ENCODE measurements at places on chromosomes 3 and 15. TPM values are rescaled to one million over a fixed set of nuclear protein-coding genes. Genes with fewer than 3 reads are reported as not detected.

DNA sequence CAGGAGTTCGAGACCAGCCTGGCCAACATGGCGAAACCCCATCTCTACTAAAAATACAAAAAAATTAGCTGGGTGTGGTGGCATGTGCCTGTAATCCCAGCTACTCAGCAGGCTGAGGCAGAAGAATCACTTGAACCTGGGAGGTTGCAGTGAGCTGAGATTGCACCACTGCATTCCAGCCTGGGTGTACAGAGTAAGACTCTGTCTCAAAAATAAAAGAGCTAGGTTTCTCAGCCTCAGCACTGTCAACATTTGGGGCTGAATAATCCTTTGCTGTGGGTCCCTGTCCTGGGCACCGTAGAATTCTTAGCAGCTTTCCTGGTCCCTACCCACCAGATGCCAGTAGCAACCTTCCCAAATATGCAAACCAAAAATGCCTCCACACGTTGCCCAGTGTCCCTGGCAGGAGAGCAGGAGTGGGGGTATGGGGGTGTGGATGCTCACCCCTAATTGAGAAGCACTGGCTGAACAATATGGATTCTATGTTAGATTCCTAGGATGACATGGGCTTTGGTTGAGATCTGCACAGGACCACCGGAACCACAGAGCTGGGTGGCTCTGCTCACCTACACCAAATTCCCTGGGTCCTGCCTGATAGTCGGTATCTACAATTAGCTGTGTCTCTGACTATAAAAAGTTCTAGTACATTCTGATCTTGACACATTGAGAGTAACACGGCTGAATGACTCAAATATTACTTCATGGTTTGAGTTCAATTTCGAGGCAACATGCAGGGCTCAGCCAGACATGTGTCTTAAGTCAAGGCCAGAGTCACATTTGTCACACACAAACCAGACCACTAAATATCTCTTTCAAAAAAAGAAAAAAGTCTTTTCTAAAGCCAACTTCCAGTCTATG is 577.0 kb upstream of the MDFIC2 start:
- no peak for DNase-seq

- no peak for DNase-seq
Observed at GRCh38 chr3:99910752-99911290, 93.2 kb downstream of the CMSS1 start.

DNA sequence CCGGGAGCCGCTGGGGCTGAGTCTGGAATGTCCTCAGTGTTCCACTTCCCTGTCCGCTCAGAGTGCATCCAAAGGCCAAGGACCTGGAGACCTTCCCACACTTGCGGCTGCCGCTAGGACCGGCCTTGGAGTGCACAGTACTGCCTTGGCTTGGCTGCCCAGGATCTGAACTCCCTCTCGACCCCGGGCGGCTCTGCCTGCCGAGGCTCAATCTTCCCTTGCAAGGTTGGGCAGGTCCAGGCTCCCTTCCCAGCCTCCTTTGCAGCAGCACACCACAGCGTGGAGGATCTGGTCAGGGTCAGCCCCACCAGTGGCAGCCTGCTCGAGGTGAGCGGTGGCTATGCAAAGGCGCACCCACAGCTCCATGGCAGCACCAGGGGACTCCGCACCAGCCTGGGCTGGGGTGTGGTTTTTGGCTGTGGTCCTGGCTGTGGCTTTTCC is 69.2 kb downstream of the PLXNA1 start:
- DNase-seq: peak; percentile 35

DNA sequence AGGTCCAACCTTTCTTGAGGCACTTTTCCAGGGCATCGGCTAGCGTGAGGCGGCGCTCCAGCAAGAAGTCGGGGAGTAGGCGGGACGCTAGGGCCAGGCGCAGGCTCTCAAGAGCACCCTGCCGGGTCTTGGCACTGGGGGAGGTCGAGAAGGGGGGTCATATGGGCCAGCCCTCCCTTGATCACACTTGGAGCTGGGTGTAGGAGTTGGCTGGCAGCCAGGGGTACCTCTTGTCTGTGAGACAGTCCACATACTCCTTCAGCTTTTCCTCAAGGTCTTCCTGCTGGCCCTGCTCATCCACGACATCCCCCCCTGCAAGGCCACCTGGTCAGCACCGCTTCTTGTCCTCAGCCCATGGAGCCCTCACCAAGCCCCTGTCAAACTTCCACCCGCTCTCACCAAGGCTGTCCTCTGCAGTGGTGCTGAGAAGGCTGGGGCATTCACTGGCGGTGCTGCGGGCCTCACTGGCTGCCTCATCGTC is 2.0 kb downstream of the IFRD2 start:
- peak; percentile 25 for DNase-seq

DNA sequence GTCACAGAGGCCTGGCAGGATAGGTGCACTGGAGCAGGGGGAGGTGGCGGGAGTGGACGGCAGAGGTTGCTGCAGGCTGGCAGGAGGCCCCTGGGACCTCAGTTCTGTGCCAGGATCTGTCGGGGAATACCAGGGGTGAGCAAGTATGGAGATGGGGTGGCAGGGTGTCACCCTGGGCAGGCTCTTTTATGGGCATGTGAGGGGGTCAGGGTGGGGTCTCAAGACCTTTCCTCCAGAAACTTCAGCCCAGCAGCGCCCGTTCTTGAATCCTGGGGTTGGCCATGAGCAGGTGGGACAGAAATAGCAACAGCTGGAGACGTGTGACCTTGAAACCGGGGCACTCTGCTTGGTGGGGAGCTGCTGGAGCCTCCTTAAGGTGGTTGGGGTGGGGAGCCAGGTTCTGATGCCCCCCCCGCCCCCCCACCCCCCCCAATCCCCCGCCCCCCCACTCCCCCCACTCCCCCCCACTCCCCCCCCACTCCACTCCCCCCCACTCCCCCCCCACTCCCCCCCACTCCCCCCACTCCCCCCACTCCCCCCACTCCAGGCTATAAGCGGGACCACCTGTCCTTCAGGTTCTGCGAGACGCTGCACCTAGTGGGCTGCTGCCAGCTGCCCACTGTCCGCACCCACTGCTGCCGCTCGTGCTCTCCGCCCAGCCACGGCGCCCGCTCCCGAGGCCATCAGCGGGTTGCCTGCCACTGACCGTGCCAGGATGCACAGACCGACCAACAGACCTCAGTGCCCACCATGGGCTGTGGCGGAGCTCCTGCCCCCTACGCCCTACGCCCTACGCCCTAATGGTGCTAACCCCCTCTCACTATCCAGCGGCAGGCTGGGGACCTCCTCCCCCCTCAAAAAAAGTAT is 84.9 kb downstream of the TBC1D2B start:
- DNase-seq: no peak

GRCh38 chr15:77855871-77856270 is 221.6 kb downstream of the TBC1D2B start:
- DNase-seq: no peak

GRCh38 chr15:80706161-80706560 is 11.1 kb downstream of the ABHD17C start:
- no peak for DNase-seq

HGD gene
- total RNA-seq: not detected

ROPN1B gene
- 4.7 TPM for total RNA-seq

ZNF280D gene
- 22.8 TPM for total RNA-seq

SLC24A5 gene
- total RNA-seq: not detected

FBXW12 gene
- total RNA-seq: not detected

FBN1 gene
- total RNA-seq: 36.4 TPM

Data from heart right ventricle (tissue), 16 donors.